GM12865 (cell line): ENCODE measurements at places on chromosomes 11 and 22.

GRCh38 chr22:33920197-33920540 lies at the start of gene LARGE1:
TSS of gene LARGE1 (minus strand) at chr22:33920476.
- peak; percentile 56 for DNase-seq

- DNase-seq: peak; percentile 60
Observed at GRCh38 chr22:38316364-38317121, 690 bp downstream of the CSNK1E start.

- DNase-seq: peak; percentile 74
Observed at GRCh38 chr22:30309951-30310741, 16.6 kb downstream of the TBC1D10A start.

GRCh38 chr11:116193321-116194131 lies 579.3 kb downstream of the BUD13 start:
- DNase-seq: no peak
